ENCODE measurements at places on chromosomes 1 and 21. TPM values are rescaled to one million over a fixed set of nuclear protein-coding genes. Genes with fewer than 3 reads are reported as not detected.

Gene GABPB2
- 11.9 TPM for total RNA-seq

Gene SPATA46
- total RNA-seq: not detected

Gene MECR
- total RNA-seq: 20.3 TPM

Gene DDR2
- total RNA-seq: 245 TPM

Gene TMPRSS15
- not detected for total RNA-seq

Gene SLC6A9
- 2.0 TPM for total RNA-seq

Gene NENF
- 15.0 TPM for total RNA-seq

Gene RGL1
- 7.5 TPM for total RNA-seq

Gene NR1I3
- total RNA-seq: not detected

Gene PTPRU
- total RNA-seq: 7.0 TPM

Gene PTPN14
- 42.8 TPM for total RNA-seq

Gene RHBG
- total RNA-seq: not detected

Gene TCEA3
- total RNA-seq: 3.0 TPM

Gene SLAMF9
- 0.28 TPM for total RNA-seq

Gene SERPINC1
- total RNA-seq: not detected

Gene DNALI1
- total RNA-seq: 9.1 TPM

Gene OR2L13
- total RNA-seq: not detected

Gene CHAF1B
- total RNA-seq: 4.7 TPM

Gene ZNF593OS
- total RNA-seq: not detected

Gene ALPL
- total RNA-seq: 0.56 TPM

Gene PAPPA2
- total RNA-seq: 0.18 TPM

Gene GALE
- 31.7 TPM for total RNA-seq

Gene LRRC40
- total RNA-seq: 28.1 TPM

Gene UBE2U
- not detected for total RNA-seq

Gene S100A5
- 0.56 TPM for total RNA-seq

Gene MYOG
- total RNA-seq: not detected

Gene SLC25A34
- total RNA-seq: under 0.01 TPM

Gene PYCR2
- total RNA-seq: 34.4 TPM

Gene ENAH
- total RNA-seq: 86.9 TPM

Gene ARHGEF11
- 15.3 TPM for total RNA-seq

Gene PLA2G4A
- total RNA-seq: 4.4 TPM

Gene LHX4
- 0.18 TPM for total RNA-seq

Gene TMEM59
- total RNA-seq: 241 TPM

Gene SLC35A3
- total RNA-seq: 13.6 TPM

Measured in IMR-90 (cell line).